Endodermal cell (in vitro differentiated cells): ENCODE measurements at places on chromosomes 2 and 18. TPM values are rescaled to one million over a fixed set of nuclear protein-coding genes. Genes with fewer than 3 reads are reported as not detected.

GRCh38 chr2:47072018-47072691 is 83.0 kb downstream of the STPG4 start:
- no peak for DNase-seq

- DNase-seq, result no peak
Observed at GRCh38 chr2:239120664-239121063, 272.8 kb downstream of the TWIST2 start.

GRCh38 chr18:76838182-76838581 is 15.8 kb downstream of the ZNF236 start:
- DNase-seq, result no peak

Gene IL1RL1
- 0.84 and 0.90 TPM in 2 replicates for total RNA-seq

Gene PLCL1
- total RNA-seq, result 0.04 and 0.07 TPM in 2 replicates

Gene LYPD1
- 2.0 and 3.5 TPM in 2 replicates for total RNA-seq

Gene BUB1
- 78.5 to 121 TPM (median 118 TPM) in 3 replicates for total RNA-seq
